ENCODE measurements at places on chromosomes 16 and 17. TPM values are rescaled to one million over a fixed set of nuclear protein-coding genes. Genes with fewer than 3 reads are reported as not detected.

KRTAP2-4 gene
- total RNA-seq: not detected

PRSS53 gene
- 5.8 TPM for total RNA-seq

DPEP2 gene
- not detected for total RNA-seq

KRTAP3-1 gene
- total RNA-seq: not detected

KCTD13 gene
- 22.1 TPM for total RNA-seq

SHISA6 gene
- 0.25 TPM for total RNA-seq

KRTAP1-5 gene
- total RNA-seq: not detected

LCMT1 gene
- 41.6 TPM for total RNA-seq

PROCA1 gene
- 19.4 TPM for total RNA-seq

Data from cardiac muscle cell (in vitro differentiated cells and primary cell).